CD4-positive, alpha-beta T cell treated with Interleukin-15 for 1 hour (primary cell): ENCODE measurements at places on chromosomes 6 and 20.

DNA sequence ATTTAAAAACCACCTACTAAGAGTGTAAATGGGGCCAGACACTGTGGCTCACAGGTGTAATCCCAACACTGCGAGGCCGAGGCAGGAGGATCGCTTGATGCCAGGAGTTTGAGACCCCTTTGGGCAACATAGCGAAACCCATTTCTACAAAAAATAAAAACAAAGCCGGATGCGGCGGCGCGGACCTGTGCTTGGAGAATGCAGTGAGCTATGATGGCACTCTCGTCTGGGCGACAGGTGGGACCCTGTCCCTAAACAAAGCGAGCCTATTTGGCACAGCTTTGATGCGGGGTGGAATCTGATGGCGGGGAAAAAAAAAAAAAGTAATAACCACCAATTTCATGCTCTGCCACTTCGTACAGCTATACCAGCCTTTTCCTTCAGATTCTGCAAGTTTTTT is 1.1 kb downstream of the TCP1 start:
- DNase-seq = no peak

DNA sequence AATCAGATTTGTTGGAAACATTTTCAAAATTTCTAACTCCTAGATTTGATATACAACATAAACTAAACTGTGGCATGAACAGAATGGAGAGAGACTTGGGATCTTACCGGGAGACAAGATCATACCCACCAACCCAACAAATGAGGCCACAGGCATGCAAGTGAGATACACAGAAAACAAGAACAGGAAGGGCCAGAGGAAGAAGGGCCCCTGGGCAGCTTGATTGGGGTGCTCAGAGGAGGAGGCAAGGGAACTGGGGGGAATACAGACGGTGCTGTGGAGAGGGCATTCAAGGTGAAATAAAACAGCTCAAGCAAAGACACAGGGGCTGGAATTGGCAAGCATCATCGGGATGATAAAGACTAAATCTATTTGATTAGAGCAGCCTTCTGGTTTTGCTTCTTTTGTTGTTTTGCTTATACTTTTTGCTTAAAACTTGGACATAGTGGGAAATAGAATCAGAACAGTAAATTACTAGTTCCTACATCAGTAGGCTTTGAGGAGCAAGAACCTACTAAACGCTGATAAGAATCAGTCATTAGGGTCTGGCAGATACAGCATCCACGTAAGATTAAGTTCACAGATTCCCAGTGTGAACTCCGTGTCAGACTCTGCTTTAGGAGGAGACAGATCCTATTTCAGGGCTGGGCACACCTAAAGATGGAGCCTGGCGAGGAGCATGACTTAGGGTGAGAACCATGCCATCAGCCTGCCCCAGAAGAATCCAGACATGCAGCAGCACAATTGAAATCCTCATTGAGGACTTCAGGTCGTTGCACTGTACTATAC is 3.5 kb upstream of the RAMACL start:
- no peak for DNase-seq

GRCh38 chr20:34150306-34151000 is 38.4 kb upstream of the EIF2S2 start:
- DNase-seq = no peak

- DNase-seq = peak; percentile 53
Measured at GRCh38 chr20:43691928-43692524, 25.1 kb downstream of the MYBL2 start.

DNA sequence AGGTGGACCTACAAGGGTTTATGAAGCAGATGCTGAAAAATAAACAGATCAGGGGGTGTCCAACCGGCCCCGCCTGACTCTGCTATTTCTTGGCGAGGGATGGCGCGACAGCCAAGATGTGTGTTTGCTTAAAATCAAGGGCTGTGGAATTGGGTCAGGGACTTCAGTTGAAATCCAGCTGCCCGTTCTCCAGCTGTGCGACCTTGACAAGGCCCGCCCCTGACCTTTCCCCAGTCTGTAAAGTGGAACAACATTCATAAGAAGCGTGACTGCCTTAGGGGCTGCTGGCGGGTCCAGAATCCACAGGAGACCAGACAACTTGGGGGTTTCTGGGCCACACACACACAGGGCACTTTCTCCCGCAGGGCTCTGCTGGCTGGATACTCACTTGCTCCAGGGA is 517.5 kb downstream of the PREX1 start:
- no peak for DNase-seq

DNA sequence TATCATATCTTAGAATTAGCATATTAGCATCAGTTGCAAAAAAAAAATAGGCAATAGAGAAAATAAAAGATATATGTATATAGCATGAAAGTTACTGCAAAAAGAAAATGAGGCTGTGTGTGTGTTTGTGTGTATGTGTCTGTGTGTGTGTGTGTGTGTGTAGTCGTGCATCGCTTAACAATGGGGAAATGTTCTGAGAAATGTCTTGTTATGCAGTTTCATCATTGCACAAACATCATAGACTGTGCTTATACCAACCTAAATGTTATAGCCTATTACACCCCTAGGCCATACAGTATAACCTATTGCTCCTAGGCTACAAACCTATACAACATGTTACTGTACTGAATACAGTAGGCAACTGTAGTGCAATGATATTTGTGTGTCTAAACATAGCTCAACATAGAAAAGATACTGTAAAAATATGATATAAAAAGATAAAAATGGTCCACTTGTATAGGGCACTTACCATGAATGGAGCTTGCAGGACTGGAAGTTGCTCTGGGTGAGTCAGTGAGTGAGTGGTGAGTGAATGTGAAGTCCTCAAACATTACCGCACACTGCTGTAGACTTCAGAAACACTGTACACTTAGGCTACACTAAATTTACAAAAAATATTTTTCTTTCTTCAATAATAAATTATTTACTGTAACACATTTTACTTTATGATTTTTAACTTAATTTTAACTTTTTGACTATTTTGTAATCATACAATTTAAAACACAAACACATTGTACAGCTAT is 805.1 kb downstream of the KIF16B start:
- no peak for DNase-seq

- no peak for DNase-seq
Measured at GRCh38 chr6:28251661-28252008, 434 bp downstream of the ZKSCAN4 start.

- no peak for DNase-seq
Measured at GRCh38 chr6:3997177-3997770, 81.7 kb downstream of the FAM217A start.

DNA sequence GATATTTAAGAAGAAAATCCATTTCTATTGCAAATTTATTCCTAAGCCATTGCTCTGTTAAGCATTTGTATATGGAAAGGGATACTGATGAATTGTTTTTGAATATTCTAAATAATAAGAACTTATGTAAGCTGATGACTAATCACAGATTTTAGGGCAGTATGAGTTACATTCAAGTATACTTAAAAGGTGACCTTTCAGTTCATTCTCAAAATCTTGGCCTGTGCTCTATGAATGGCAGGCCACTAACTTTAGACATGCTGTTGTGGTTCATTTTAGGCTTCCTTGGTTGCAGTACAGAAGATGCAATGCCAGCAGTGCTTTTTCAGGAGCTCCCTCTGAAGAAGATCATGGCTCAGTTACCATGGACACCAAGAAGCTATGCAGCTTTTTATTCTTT is 380.4 kb downstream of the CENPW start:
- DNase-seq = no peak

GRCh38 chr6:79868098-79868722 is 79.1 kb downstream of the ELOVL4 start:
- no peak for DNase-seq

- no peak for DNase-seq
Measured at GRCh38 chr20:47691625-47692024, 93.7 kb downstream of the SULF2 start.

- DNase-seq = no peak
Measured at GRCh38 chr6:81933089-81933488, 180.6 kb upstream of the TENT5A start.

- DNase-seq = no peak
Measured at GRCh38 chr6:4682431-4683097, 93.6 kb upstream of the CDYL start.

- no peak for DNase-seq
Measured at GRCh38 chr6:125812394-125813292, 21.9 kb downstream of the NCOA7 start.

DNA sequence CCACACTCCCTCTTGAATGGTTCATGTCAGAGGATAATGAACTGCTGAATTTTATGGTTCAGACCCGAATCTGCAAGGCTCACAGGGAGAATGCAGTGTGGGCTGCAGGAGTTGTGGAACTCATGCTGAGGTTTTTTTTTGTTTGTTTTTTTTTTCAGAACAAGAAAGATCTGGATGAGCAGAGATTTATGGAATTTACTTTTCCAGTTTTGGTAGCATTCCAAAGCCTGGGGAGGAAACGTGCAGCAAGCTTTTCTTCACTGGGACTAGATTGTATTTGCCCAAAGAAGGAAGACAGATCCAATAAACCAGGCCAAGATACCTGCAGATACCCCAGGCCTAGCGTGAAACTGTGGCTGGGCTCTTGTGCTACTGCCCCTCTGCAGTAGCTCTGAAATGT is 223.9 kb upstream of the TAB2 start:
- DNase-seq = no peak

- no peak for DNase-seq
Measured at GRCh38 chr6:154241581-154241980, 115.0 kb downstream of the IPCEF1 start.

- no peak for DNase-seq
Measured at GRCh38 chr6:151095538-151096254, 144.1 kb upstream of the AKAP12 start.

GRCh38 chr20:48141660-48142515 is 356.6 kb upstream of the SULF2 start:
- no peak for DNase-seq

- no peak for DNase-seq
Measured at GRCh38 chr6:169042061-169042460, 211.6 kb downstream of the THBS2 start.

- DNase-seq = no peak
Measured at GRCh38 chr6:4401408-4402368, 266.3 kb upstream of the ECI2 start.

DNA sequence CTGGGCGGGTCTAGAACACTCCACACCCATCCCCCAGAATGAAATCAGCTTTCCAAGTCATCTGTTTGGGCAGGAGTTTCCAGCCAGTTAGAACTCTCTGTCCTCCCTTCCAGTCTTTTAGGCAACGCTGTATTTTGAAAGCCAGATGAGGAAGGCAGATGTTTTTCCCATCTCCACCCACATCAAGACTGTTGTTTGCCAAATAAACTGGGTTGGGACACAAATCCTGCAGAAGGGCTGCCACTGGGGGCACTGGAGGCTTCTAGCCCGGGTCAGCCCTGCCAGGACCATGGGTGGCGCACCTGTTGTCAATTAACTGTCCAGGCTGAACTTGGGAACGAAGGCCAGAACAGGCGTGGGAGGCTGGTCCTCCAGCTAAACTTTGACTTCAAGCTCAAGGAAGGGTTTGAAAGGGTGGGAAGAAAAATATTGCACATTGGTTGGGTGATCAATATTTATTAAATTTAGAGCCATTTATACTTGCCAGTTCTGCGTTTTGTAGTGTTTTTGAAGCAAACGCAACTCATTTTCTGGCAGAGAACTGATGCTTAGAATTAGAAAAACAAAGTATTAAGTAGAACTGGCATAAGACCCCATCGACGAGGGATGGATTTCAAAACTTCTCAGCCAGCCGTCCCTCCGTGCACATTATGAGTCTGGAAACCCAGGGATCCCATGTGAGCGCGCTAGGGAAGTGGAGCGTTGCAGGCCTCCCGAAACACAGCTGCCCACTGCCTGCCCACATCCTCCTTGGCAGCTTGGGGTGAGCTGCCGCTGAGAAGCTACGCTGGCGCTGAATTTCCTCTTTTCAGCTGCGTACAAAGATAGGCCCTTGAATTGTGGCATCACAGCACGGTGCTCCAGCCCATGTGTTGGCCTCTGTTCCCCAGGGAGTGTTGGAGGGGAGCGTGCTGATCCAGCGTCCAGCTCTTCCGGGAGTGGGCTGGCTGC is 297.4 kb downstream of the QKI start:
- peak; percentile 59 for DNase-seq

GRCh38 chr6:80605165-80605989 is 498.9 kb downstream of the BCKDHB start:
- DNase-seq = no peak

DNA sequence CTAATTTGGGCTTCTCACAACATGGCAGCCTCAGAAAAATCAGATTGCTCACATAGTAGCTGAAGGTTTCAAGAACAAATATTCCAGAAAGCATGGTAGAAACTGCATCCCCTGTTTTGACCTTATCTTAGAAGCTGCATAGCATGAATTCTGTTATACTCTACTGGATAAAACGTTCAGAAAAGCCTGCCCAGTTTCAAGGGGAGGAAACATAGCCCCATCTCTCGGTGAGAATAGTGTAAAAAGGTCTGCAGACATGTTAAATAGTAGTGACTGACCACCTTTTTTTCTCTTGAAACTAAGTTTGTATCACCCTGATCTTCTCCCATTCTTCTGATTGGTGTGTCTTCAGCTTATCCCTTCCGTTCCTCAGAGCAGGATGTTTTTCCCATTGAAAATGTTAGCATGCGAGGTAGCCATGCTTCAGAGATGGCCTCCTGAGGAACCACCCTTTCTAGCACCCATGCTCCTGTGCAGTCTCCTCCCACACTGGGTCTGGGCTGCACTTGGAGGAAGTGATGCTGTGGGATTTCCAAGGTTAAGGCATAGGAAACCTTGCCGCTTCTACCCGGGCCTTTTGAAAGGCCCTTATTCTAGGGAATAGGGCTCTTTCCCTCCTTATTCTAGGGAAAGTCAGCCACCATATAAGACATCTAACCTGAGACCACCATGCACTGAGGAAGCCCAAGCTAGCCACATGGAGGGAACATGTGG is 50.1 kb downstream of the MARCKS start:
- DNase-seq = no peak
